ENCODE measurements at places on chromosomes 4 and X.

DNA sequence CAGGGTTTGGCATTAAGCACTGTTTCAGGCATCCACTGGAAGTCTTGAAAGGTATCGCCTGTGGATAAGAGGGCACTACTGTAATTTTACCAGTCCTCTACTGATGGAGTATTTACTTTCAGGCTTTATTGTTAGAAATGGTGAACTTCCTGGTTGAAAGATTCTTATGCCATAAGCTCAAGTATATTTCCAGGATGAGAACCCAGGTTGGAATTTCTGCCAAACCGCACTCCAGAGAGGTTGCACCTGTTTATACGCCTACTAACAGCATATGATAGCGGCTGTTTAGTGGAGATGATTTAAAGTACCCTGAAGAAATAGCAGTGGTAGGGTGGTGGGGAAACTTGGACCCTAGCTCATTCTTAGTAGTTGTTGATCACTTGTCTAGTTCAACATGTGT lies 9.9 kb downstream of the FNIP2 start:
- DNase-seq = no peak

GRCh38 chrX:152074163-152074562 lies 64.2 kb downstream of the MAGEA10 start:
- no peak for DNase-seq

- DNase-seq = no peak
Measured at GRCh38 chr4:118390121-118390520, 37.3 kb upstream of the PRSS12 start.

DNA sequence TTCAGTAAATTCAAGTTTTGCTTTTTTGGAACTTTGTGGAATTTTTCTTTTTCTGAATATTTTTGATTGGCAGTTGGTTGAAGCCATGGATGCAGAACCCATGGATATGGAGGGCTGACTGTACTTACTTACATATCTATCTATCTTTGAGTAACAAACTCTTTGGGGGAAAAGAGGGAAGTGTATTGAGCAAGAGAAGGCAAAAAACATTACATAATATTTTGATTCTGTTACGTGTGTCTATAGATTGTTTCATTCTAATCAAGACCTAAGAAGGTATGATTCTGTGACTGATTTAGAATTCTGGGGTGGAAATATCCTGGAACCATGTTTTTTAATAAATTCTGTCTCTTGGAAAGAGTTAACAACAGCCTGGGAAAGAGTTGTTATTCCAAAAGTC lies 31.5 kb downstream of the GRSF1 start:
- no peak for DNase-seq
